ENCODE measurements at places on chromosomes 1 and 21.

GRCh38 chr21:35225573-35225972 lies 176.5 kb upstream of the RUNX1 start:
- no peak for DNase-seq

- no peak for DNase-seq
Measured at GRCh38 chr1:39570477-39571177, 6.0 kb downstream of the PABPC4 start.

GRCh38 chr1:209132736-209133467 lies 450.6 kb upstream of the CAMK1G start:
- no peak for DNase-seq

DNA sequence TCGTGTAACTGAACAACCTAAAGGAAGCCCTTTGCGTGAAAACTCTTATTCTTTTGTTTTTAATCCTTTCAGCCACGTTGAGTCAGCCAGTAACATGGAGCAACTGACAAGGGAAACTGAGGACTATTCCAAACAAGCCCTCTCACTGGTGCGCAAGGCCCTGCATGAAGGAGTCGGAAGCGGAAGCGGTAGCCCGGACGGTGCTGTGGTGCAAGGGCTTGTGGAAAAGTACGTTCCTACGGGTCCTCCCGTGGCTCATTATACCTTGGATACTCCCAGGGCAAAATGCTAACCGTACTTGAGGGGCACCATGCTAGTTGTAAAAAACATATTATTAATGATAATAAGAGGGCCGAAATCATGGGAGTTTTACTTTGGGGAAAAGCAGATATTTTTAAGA lies 49.4 kb downstream of the LAMC2 start:
- no peak for DNase-seq

GRCh38 chr1:105636052-105636451 lies 1420.4 kb upstream of the PRMT6 start:
- DNase-seq = no peak

DNA sequence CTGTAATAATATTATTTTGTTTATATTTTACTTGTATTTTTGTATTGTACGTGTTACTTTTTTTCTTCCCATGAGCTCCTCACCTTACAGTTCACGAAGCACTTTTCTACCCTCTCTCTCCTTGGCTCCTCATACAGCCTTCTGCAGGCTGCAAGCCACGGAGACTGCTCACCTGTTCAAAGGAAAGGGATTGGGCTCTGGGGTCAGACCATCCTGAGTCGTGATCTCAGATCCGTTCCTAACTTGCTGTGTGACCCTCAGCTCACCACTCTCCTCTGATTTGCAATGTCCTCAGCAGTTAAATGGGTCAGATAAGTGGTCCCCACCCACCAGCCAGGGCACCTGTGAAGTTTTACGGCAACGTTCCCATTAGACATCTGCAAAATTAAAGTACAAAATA lies 54.1 kb downstream of the VWA5B1 start:
- DNase-seq = no peak
